Bronchial epithelial cell (primary cell): ENCODE measurements at places on chromosomes 2 and 18. TPM values are rescaled to one million over a fixed set of nuclear protein-coding genes. Genes with fewer than 3 reads are reported as not detected.

Gene ADGRF3
- total RNA-seq: not detected in 2 replicates

Gene ATP6V1B1
- 0.64 TPM in 1 of 2 replicates, not detected in the other for total RNA-seq

Gene PLA2R1
- 2.1 and 4.5 TPM in 2 replicates for total RNA-seq

Gene ITGA4
- total RNA-seq: under 0.01 and 0.79 TPM in 2 replicates

Gene CNRIP1
- 0.26 TPM in 1 of 2 replicates, not detected in the other for total RNA-seq

Gene RBKS
- 0.79 and 0.90 TPM in 2 replicates for total RNA-seq

Gene SCYGR7
- not detected in 2 replicates for total RNA-seq

Gene SERPINB13
- total RNA-seq: 8.2 and 48.0 TPM in 2 replicates

Gene TIGD1
- total RNA-seq: 1.1 and 1.5 TPM in 2 replicates

Gene SCYGR4
- not detected in 2 replicates for total RNA-seq

Gene SLC38A11
- total RNA-seq: not detected in 2 replicates

Gene MPP4
- total RNA-seq: 0.13 TPM in 1 of 2 replicates, not detected in the other

Gene APCDD1
- under 0.01 and 0.64 TPM in 2 replicates for total RNA-seq

Gene RSAD2
- 0.51 and 0.53 TPM in 2 replicates for total RNA-seq

Gene RAX
- not detected in 2 replicates for total RNA-seq

Gene ACMSD
- not detected in 2 replicates for total RNA-seq

Gene LRRTM1
- not detected in 2 replicates for total RNA-seq

Gene PLCD4
- 0.53 and 1.2 TPM in 2 replicates for total RNA-seq

Gene VSNL1
- 0.64 and 1.6 TPM in 2 replicates for total RNA-seq

Gene QPCT
- 6.1 and 7.6 TPM in 2 replicates for total RNA-seq

Gene ALPG
- total RNA-seq: not detected in 2 replicates

Gene ZC3H6
- total RNA-seq: 3.4 and 5.6 TPM in 2 replicates

Gene C1GALT1C1L
- not detected in 2 replicates for total RNA-seq

Gene IL36G
- total RNA-seq: 0.51 TPM in 1 of 2 replicates, not detected in the other

Gene CD28
- not detected in 2 replicates for total RNA-seq

Gene SLC9A2
- total RNA-seq: under 0.01 and 0.13 TPM in 2 replicates

Gene SYT4
- not detected in 2 replicates for total RNA-seq

Gene MGAT5
- total RNA-seq: 48.7 and 66.2 TPM in 2 replicates

Gene LGALSL
- 10.0 and 14.0 TPM in 2 replicates for total RNA-seq

Gene FAP
- 0.26 and 1.1 TPM in 2 replicates for total RNA-seq

Gene CHAC2
- 5.0 and 8.8 TPM in 2 replicates for total RNA-seq

Gene IL1R1
- 1.6 and 3.1 TPM in 2 replicates for total RNA-seq

Gene MC4R
- total RNA-seq: under 0.01 TPM in 1 of 2 replicates, not detected in the other

Gene FAM110C
- 9.2 and 9.9 TPM in 2 replicates for total RNA-seq

Gene CFAP221
- 0.26 TPM in 1 of 2 replicates, not detected in the other for total RNA-seq

Gene CDH19
- under 0.01 and 0.26 TPM in 2 replicates for total RNA-seq

Gene WDR35
- total RNA-seq: 4.2 and 8.7 TPM in 2 replicates

Gene AMER3
- under 0.01 TPM in 1 of 2 replicates, not detected in the other for total RNA-seq

Gene FER1L5
- total RNA-seq: under 0.01 TPM in 2 replicates

Gene CRYGD
- not detected in 2 replicates for total RNA-seq

Gene RETREG2
- 57.4 and 110 TPM in 2 replicates for total RNA-seq

Gene TMEM214
- 15.8 and 17.3 TPM in 2 replicates for total RNA-seq

Gene ZC3H8
- total RNA-seq: 7.9 and 11.5 TPM in 2 replicates

Gene INHBB
- total RNA-seq: 0.53 and 2.3 TPM in 2 replicates

Gene ARHGAP28
- total RNA-seq: 0.26 and 0.38 TPM in 2 replicates

Gene CHPF
- total RNA-seq: 52.7 and 85.5 TPM in 2 replicates

Gene SRBD1
- total RNA-seq: 12.9 and 13.4 TPM in 2 replicates

Gene STAT4
- 7.1 and 12.3 TPM in 2 replicates for total RNA-seq

Gene CCDC102B
- total RNA-seq: 1.6 and 2.2 TPM in 2 replicates

Gene CD8A
- under 0.01 TPM in 2 replicates for total RNA-seq

Gene SRD5A2
- under 0.01 TPM in 1 of 2 replicates, not detected in the other for total RNA-seq

Gene KCNG2
- not detected in 2 replicates for total RNA-seq

Gene ALLC
- total RNA-seq: not detected in 2 replicates

Gene FHL2
- total RNA-seq: 67.2 and 76.9 TPM in 2 replicates

Gene COMMD1
- total RNA-seq: 30.5 and 34.7 TPM in 2 replicates

Gene TXNDC2
- under 0.01 TPM in 1 of 2 replicates, not detected in the other for total RNA-seq
